Activated CD4-positive, alpha-beta T cell treated with anti-CD3 and anti-CD28 coated beads for 4 hours (primary cell): ENCODE measurements at places on chromosomes 6 and 20.

DNA sequence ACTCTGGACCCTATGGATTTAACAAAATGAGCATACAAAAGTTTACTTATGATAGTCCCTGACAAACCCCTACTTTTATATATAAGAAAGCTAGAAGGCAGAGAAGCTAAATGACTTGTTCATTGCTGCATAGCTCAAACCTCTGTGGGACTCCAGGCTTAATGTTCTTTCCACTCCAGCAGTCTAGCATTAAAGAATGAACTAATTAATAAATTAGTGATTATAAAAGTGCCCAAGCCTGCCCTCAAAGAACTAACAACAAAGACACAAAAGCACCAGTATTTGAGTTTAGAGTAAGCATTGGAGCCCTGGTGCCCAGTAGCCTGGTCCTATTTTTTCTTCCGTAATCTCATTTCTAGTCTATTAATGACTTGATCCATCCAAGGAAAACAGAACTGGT is 59.9 kb downstream of the LAMA4 start:
- DNase-seq, result no peak

DNA sequence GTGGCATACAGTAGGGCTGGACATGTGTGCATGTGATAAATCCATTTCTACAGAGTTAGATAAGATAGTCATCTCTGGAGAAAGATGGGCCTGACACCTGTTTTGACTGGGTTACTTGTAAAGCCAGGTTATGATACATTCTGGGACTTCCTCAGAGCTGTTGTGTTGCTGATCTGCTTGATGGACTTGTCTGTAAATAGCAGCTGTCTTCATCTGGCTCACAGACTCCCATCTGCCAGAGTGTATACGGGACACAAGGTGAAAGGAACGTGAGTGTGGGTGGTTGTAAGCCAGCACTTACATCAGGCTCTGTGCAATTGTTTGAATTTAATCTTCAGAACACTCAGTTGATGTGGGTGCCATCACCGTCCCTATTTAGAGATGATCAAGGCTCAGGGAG is 49.8 kb downstream of the ZDHHC14 start:
- DNase-seq, result no peak

DNA sequence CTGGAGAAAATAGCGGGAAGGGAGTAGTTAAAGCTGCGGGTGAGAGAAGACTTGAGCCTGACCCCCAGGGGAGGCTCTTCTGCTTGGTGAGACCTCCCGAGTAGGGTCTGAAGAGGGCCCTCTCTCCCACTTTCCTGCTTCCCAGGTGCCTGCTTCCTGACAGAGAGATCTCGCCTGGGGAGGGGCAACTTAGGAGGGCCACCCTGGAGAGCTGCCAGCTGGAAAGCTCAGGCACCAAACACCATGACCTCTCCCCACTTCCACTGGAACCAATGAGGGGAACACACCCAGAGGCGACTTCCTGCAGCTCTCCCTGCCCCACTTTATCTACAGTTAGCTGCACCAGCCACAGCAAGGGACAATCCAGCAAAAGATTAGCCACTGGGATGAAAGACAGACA is 208.0 kb downstream of the TBXT start:
- no peak for DNase-seq

GRCh38 chr6:53959717-53960116 is 151.5 kb upstream of the MLIP start:
- DNase-seq, result no peak

- DNase-seq, result no peak
Observed at GRCh38 chr20:9500121-9500520, 14.3 kb upstream of the LAMP5 start.

DNA sequence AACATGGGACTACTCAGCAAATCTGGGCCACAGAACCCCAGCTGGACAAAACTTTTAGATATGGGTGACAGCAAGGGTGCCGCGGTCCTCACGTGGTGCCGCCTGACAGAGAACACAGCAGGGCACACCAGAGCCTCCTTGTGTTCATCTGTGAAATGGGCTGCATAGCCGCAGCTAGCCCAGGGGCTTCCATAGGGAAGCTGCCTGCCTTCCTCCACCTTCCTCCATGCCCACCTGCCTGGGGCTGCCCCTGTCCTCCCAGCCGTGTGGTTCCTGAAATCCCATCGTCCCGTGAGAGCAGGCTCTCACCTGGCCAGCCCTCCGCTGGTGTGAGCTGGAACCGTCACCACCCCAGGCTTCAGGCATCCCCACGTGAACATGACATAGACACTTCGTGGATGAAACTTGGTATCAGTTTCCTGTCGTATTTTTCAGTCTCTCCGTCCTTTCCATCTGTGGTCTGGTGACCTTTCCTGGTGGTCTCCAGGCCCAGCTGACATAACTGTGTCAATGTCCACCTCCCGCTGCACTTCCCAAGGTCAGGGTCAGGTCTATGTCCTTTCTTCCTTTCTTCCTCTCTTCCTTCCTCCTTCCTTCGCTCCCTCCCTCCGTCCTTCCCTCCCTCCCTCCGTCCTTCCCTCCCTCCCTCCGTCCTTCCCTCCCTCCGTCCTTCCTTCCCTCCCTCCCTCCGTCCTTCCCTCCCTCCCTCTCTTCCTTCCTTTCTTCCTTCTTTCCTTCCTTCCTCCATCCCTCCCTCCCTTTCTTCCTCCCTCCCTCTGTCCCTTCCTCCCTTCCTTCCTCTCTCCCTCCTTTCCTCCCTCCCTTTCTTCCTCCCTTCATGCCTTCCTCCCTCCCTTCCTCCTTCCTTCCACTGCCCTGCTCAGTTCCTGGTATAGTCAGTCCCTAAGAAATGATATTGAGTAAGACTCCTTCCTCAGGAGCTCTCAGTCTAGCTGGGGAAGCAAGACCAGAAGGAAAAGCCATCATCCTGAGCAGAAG is 78.8 kb downstream of the GRM4 start:
- DNase-seq, result no peak

GRCh38 chr20:34089655-34090345 is 22.2 kb downstream of the EIF2S2 start:
- no peak for DNase-seq

- no peak for DNase-seq
Observed at GRCh38 chr20:50838707-50839385, 44.0 kb downstream of the BCAS4 start.

- no peak for DNase-seq
Observed at GRCh38 chr20:46004889-46005473, 3.7 kb upstream of the MMP9 start.

GRCh38 chr20:62168890-62169435 is 13.9 kb upstream of the MTG2 start:
- no peak for DNase-seq

DNA sequence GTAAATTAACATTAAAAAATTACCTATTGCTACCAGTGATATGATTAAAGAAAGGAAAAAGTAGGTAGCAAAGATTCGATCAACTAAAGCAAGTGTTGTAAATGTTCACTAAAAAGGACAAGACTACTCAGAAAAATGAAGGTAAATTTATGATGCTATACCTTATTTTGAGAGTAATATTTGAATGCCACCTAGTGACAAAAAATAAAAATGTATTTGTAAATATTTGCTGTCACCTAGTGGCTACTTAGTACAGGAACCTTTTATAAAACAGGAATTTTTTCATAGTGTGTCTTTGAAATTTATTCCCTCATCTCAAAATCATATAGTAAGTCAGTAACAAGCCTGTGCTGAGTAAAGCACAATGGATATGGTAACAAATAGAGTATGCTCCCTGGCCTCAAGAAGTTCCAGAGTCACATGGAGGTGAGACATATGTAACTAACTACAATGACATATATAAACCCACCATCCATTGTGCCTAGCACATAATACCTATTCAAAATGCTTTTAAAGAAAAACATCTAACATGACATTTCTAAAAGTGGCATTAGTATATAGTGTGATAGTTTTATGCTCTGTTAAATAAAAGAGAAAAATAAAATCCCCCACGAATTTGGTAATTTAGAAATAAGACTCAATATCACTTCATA is 193.1 kb upstream of the SIM1 start:
- no peak for DNase-seq

DNA sequence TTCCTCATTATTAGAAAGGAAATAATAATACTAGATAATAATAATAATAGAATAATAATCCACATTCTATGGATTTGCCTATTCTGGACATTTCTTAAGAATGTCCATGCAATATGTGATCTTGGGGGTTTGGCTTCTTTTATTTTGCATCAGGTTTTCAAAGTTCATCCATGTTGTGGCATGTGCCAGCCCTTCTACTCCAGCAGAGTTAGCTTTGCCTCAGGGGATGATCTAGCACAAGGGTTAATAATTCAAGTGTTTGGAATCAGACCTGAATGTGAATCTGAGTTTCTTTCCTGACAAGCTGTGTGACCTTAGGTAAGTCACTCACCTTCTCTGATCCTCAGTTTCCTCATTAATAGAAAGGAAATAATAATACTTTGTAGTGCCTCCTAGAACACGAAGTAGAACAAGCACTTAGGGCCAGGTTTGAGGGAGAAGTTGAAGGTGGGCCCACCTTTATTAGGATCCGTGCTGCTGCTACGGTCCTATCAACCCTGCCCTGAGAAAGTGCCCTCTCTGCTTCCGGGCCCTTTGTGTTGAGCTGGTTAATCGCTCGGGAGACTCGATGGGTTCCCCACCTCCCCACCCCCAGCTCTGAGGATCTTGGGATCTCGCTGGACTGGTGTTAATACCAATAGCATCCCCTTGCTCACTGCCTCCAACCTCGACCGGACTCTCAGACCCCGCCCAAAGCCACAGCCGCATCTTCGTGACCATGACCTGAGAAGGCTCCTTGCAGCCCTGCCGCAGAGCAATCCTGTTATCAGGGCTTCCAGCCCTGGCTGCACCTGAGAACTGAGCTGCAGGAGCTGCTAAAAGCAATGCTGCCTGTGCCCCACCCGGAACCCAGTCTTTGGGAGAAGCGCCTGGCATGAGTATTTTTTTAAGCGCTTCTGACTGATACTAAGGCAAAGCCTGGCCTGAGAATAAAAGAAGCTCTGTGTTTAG is 26.9 kb downstream of the RBM38 start:
- DNase-seq, result no peak

GRCh38 chr20:43549416-43550065 is 9.3 kb upstream of the SGK2 start:
- DNase-seq, result no peak

- DNase-seq, result no peak
Observed at GRCh38 chr6:162921062-162921461, 193.3 kb downstream of the PACRG start.

GRCh38 chr20:49813305-49813974 is 812 bp downstream of the SLC9A8 start:
- no peak for DNase-seq
